HT-29 (cell line): ENCODE measurements at places on chromosomes 4 and X.

DNA sequence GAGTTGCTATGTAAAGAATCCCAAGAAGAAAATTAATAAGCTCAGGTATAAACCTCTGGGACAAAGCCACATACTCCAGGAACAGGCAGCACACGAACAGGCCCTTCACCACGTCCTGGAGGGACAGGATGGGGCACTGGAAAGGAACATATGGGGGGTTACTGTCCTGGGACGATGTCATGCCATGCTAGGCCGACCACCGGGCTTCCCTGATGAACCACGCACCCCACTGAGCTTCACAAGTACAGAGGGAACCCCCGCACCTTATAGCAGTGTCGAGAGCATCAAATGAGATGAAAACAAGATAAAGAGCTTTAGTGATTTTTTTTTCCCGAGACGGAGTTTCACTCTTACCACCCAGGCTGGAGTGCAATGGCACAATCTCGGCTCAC is 19.1 kb downstream of the NOP14 start:
- DNase-seq: no peak

DNA sequence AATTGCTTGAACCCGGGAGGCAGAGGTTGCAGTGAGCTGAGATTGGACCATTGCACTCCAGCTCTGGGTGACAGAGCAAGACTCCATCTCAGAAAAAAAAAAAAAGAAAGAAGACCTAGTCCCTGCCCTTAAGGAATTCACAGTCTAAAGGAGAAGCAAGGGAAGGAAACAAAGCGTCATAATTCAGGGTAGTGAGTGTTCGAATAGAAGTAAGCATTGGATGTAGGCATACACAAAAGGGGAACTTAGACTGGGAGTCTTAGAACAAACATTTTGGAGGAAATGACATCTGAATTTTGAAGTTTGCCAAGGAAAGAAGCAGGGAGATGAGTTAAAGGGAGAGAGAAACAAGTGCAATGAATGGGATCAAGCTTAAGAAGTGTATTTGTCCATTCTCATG is 32.4 kb downstream of the PPM1K start:
- DNase-seq: no peak

GRCh38 chr4:171042989-171043524 is 770.1 kb upstream of the GALNTL6 start:
- no peak for DNase-seq

DNA sequence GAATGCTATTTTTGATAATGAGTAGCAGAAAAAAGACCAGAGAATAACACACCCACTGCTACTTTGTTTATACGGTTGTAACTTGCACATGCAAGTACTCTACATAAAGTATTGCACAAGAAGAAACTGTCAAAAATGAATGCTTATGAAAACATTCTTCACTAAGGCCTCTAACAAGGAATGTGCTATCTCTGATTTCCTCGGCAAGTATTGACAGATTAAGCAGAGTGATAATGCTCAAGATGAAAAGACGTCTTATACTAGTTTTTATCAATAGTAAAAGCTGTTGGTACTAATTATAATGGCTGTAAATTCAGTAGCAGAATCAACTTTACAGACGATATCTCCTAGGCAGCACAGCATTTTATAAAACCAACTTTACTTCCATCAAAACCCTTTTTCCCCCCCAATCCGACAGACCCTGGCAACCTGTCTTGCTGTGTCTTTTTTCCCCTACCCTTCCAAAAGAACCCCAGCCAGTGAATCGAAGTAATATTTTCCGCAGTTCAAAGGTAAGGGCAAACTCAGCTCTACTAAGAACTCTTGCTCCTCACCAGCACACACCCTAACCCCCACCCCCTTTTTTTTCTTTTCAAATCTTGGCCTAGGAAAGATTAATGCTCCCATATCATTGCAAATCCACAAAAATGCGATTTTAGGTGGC is 1.5 kb downstream of the FRYL start:
- DNase-seq: peak; percentile 49

DNA sequence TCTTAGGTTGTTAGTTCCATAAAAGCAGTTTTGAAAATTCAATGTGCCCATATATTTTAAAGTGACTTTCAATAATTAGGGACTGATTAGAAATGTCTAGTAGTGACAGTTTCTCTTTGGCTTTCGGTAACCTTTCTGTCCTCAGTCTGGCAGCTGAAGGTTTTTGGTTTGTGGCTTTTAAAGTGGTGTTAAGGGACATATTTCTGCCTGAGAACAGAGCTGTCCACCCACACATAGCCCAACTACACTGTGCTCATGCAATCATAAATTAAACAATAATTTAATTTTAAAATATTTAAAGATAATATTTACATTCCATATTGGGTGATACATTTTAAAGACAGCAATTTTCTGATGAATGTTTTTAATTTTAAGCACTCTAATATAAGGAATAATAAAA is 335.0 kb upstream of the TENM3 start:
- DNase-seq: no peak

DNA sequence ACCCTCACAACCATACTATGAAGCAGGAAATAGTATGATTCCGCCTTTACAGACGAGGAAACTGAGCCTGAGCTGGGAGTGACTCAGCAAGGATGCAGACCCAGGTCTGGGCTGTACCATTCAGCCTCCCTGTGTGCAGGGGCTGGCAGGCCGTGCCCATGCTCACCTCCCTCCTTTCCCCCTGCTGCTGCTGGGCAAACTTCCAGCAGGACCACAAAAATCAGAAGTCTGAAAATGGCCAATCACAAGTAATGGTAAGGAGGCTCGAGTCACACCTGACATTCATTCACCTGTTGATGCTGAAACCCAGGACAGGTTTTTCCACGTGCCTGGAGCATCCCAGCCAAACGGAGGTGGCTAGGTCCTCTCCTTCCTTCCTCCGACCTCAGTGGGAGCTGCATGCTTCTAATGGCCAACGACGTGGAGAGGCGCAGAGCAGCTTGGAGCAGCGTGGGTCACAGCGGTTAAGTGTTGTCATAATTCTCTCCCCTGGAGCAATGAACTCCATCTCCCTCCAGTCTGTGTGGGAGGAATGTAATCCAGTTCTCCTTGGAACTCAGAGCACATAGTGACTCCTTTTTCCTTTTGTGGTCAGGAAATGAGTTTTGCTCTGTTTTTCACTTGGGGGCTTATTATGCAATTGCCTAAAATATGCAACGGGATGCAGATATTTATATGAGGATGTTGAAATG is 371.7 kb downstream of the BCOR start:
- DNase-seq: no peak

- no peak for DNase-seq
Observed at GRCh38 chr4:99669084-99669483, 11.5 kb upstream of the C4orf54 start.

DNA sequence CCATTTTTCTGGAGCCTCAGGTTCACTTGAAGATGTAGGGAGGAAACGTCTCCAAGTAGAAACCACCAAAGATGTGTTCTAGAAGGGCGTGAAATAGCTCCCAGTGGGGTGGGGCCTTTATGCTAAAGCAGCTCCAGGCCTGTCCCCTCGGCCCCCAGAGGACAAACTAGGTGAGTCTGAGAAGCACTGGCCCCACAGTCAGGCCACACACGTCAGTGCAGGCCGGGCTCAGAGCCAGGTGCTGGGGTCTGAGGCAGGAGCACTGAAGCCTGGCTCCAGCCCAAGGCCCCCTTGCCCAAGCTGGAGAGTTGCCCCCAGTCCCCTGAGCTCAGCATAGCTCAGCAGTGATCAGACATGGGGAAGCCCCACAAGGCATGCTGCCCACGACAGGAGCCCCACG is 95.4 kb upstream of the PSAPL1 start:
- DNase-seq: no peak

DNA sequence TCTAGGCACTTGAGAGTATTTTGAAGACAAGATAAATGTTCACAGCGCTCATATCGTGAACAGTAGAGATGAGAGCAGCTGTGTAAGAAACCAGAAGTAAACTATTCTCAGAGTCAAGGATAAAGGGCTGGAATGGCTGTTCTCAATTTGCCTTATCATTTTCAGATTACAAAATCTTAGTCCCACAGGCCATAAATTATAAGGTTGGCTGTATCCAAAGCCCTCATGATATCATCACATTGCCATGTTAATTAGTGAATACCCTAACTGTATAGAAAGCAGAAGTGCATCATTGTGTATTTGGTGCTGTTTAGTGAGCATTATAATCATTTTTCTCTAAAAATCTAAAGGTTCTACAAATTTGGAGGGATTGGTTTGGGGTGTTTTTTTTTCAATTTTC is 168.9 kb upstream of the EDNRA start:
- no peak for DNase-seq

DNA sequence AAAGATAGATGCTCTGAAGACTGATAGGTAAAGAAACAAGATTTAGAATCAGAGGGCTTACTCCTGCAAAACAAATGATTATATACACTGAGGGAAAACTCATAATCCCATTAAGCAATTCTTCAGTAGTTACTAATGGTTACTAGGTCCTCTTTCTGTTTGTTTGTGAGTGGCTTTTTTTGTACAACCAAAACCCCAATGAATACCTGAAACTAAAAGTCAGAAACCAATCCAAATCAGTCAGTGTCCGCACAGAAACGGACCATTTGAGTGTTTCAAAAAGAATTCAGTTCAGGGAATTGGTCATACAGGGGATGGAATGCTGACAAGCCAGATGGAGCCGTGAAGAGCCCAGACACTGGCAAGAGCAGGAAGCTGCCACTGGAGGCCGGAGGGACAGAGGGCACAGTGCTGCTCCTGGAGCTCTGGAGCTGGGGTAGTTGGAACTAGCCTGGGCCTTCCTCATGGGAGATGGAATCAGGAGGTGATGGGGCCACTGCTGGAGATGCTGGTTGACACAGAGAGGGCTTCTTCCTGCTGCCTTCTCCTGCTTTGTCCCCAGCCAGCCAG is 31.9 kb downstream of the SETD7 start:
- no peak for DNase-seq

DNA sequence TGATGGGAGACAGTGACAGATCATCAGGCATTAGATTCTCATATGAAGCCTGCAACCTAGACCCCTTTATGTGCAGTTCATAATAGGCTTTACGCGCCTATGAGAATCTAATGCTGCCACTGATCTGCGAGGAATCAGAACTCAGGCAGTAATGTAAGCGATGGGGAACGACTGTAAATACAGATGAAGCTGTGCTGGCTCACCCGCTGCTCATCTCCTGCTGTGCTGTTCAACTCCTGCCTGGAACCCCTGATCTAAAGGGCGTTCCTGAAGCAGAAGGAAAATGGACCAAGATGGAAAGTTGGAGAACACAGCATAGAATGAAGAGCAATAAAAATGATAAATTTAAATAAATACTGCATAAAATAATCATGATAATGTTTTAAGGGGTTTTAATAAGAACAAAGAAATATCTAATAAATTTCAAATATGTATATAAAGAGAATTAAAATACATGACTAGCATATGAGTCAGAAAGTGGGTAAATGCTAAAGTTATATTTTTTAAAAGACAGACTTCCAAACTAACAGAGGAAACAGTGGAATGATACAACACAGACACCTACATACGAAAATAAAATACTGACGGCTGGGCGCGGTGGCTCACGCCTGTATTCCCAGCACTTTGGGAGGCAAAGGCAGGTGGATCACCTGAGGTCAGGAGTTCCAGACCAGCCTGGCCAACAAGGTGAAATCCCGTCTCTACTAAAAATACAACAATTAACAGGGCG is 59.2 kb downstream of the RBM47 start:
- no peak for DNase-seq

- DNase-seq: no peak
Observed at GRCh38 chr4:172686021-172686420, 482.6 kb upstream of the GALNT7 start.

- no peak for DNase-seq
Observed at GRCh38 chr4:129839687-129840086, 743.7 kb downstream of the C4orf33 start.

DNA sequence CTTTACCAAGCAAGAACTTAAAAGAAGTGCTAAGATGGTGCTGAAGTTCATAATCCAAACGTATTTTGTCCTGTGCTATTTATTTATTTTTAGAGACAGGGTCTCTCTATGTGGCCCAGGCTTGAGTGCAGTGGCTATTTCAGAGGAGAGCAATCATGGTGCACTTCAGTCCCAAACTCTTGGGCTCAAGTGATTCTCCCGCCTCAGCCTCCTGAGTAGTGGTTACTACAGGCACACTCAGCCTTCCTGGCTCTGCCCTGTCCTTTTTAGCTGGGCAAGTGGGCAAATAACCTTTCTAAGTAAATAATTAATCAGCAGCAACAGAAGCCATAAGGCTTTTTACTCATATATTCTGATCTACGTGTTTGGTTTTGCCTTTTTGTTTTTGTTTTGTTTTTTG is 2.6 kb downstream of the NSD2 start:
- DNase-seq: peak; percentile 28

GRCh38 chrX:50594788-50595187 is 124.2 kb upstream of the DGKK start:
- DNase-seq: no peak
